ENCODE measurements at places on chromosomes 6 and 20. TPM values are rescaled to one million over a fixed set of nuclear protein-coding genes. Genes with fewer than 3 reads are reported as not detected.

MARCKS gene
- 32.6 TPM for total RNA-seq

DLL1 gene
- total RNA-seq, result 19.0 TPM

GRCh38 chr20:18272451-18272850, 15.9 kb upstream of the ZNF133 start:
- DNase-seq, result no peak

GRCh38 chr20:1119128-1119505, 715 bp downstream of the PSMF1 start:
- no peak for DNase-seq

GRCh38 chr6:155022721-155023120, 27.6 kb downstream of the TIAM2 start:
- DNase-seq, result no peak

GRCh38 chr6:43163899-43164298, 7.2 kb upstream of the SRF start:
- no peak for DNase-seq

DNA sequence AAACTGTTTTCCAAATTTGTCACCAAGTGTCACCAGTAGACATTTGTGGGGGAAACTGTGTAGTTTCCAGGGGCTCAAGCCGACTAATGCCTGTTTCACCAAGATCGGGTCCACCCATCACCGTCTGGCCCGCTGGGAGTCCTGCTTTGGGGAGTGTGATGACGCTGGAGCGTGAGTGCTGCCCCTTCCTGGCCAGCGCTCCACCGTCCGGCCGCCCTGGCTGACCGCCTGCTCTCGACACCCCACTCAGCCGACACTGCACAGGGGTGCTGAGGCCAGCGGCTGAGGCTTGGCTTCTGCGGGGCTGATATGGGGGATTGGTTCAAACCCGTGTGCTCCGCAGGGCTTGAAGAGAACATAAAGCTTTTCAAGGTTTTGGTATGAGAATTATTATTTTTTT, 160.1 kb downstream of the SMOC2 start:
- DNase-seq, result no peak

- no peak for DNase-seq
Observed at GRCh38 chr6:4751823-4752464, 24.3 kb upstream of the CDYL start.

TPBG gene
- total RNA-seq, result 9.8 TPM

DNA sequence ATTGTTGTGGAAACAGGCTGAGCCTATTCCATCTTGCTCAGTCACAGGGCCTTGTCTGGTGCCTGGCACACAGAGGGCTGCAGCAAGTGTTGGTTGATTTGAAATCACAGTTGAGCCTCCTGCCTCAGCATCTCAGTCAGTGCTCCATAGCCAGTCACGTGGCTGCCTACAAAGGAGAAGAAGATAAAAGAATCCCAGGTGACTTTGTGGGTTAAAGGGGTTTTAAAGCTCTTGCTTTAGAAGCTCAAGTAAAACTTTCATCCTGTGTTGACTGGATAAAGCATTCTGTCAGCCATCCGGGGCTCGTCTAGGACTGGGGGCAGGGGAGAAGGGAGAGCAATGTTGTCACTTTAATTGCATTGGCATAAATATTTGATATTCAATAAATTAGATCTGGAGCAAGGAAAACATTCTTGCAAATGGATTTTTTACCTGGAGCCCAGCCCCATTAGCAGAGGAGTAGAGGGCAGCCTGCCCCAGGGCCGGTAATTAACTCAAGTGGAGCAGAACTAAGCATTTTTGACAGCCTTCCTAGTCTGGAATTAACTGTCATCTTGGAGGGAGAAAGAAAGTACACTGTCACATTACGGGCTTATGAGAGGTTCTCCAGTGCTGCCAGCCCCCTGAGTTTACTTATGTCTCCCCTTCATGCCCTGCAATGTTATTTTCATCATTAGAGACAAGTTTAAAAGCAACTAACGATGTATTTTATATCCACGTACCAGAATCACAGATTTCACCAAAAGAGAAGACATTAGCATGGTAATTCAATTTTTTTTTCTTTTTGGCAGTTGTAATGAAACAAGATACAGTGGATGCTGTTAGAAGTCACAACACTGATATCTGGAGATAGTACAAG, 71.7 kb upstream of the GTSF1L start:
- no peak for DNase-seq

- no peak for DNase-seq
Observed at GRCh38 chr6:108650325-108650724, 89.6 kb downstream of the FOXO3 start.

DNA sequence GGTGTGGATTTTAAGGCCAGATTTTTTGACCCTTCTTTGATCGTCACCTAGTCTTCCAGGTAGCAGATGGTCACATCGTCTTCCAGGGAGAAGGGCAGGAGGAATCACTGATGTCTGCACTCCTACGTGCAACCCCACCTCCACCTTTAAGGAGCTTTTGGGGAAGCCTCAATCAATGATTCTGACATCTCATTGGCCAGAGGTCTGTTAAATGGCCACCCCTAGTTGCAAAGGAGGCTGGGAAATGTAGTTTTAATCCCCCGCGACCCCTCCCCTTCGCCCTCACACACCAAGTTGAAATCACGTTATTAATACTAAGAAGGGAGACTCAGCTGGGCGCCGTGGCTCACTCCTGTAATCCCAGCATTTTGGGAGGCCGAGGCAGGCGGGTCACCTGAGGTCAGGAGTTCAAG, 151.4 kb downstream of the BCAS1 start:
- DNase-seq, result no peak

TGM3 gene
- total RNA-seq, result not detected

DNA sequence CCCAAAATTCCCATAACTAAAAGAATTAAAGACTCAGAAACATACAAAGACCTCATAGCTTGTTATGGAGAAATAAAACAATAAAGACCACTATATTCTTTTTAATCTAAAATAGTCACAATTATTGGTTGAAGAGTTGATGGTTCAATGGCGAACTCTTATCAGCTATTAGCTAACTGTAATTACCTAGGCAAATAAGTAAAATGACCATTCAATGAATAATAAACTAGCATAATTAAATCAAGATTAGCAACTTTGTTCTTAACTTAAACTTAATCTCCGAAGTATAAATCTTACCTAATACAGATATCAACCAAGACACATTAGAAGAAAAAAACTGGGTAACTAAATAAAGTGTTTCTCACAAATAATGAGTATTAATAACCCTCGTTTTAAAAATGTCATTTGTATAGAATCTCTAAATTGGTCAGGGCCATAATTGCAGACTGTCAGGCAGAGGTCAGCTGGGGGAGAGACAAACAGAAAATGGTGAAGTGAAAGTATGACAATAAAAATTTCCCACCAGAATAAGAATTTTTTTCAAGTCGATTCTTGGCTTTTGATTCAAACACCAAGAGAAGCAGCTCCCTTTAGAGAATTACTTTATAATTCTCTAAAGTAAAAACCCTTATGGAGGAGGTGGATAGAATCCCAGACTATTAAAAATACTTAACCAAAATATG, 1.7 kb downstream of the FKBP5 start:
- no peak for DNase-seq

GRCh38 chr6:40516429-40516828, 70.7 kb downstream of the LRFN2 start:
- no peak for DNase-seq

TFAP2D gene
- not detected for total RNA-seq

GRCh38 chr20:24134284-24134683, 145.7 kb upstream of the GGTLC1 start:
- no peak for DNase-seq

DNA sequence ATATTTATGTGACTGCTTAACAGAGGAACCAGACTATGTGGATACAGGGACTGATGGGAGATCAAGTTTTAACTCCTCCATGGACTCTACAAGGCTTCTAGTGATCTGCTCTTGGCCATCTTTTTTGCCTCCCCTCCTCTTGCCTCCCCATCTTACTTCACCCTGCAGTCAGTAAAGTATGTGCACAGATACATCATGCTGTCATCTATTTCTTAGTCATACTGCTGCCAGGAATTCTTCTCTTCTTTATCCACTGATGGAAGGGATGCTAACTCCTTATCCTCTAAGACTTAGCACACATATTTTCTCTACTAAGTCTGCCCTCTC, 27.6 kb upstream of the FAM83C start:
- DNase-seq, result no peak

GRCh38 chr20:16369441-16369840, 203.8 kb downstream of the KIF16B start:
- DNase-seq, result no peak

GABRR1 gene
- not detected for total RNA-seq

- no peak for DNase-seq
Observed at GRCh38 chr6:42390228-42390934, 61.3 kb downstream of the TRERF1 start.

MMP24 gene
- total RNA-seq, result 1.3 TPM

GRCh38 chr6:16698997-16699868, 62.0 kb downstream of the ATXN1 start:
- no peak for DNase-seq

DNA sequence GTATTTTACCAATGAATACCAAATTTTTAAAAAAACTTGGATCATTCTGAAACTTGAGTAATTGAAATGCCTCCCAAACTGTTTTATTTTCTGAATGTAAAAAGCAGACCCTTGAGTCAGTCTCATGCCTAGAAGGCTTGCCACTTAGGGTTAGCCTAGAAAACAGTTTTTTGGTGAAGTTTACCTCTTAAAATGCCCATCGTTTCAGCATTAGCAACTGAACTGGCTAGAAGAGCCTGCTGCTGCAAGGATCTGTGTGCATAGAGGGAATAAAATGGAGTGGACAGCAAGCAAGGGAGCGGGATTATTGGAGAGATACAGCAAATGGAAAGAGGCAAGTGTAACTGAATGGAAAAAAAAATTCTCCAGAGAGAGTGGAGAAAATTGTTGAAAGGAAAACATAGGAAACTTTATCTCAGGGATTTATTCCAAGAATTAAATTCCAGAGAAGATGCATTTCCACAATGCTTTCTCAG, 40.1 kb downstream of the ADGRG6 start:
- no peak for DNase-seq

THBS2 gene
- total RNA-seq, result 74.8 TPM

LTA gene
- total RNA-seq, result not detected

DNA sequence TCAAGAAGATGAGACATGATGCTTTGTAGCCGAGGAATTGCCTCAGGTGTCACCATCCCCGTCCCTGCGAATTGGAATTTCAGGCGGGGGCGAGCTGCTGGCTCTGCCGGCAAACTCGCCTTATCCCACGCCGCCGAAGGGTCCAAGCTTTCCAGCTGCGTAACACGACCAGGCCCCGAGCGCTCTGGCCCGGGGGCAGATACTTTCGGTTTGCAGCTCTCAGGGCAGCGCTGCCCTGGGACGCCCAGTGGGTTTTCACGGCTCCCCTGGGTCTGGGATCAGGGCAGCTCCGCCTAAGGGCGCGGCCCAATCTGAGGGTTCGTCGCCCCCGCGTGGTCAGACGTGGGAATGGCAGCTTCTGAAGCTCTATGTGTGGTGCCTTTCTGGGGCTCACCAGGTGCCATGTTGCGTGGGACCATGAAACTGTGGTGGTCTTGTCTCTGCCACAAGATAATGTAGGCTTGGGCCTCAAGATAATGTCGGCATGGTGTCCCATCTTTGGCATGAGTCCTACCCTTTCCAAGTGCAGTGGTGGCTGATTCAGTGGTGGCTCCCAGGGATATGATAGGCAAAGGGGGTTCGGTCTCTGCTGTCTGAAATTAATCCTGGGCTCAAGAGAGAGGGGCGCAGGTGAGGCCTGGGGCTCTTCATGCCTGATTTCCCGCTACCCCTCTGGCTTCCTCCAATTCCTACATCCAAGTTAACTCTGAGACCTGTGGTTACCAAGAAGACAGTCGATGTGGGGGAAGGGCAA, 21.0 kb downstream of the PIGT start:
- DNase-seq, result peak; percentile 91

VSX1 gene
- not detected for total RNA-seq

DNA sequence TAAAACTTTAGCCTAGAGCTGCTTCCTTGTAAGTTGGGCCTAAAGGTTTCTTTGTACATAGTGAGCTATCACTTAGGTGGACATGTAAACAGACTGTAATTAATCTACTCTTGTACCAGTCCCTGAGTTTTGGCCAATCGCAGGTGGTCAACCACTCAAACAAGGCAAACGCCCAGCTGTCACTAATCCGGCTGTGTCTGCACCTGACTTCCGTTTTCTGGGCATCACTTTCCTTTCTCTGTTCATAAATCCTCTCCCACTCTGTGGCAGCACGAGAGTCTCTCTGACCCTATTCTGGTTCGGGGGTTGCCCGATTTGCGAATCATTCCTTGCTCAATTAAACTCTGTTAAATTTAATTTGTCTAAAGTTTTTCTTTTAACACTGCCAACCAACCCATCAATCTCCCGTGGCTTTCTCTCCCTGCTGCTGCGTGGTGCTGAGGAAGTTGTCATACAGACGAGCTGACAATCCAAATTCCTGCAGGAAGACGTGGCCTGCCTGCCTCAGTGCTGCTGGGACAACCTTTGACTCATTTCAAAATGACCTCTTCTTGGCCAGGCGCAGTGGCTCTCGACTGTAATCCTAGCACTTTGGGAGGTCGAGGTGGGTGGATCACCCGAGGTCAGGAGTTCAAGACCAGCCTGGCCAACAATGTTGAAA, 206.3 kb downstream of the QKI start:
- DNase-seq, result no peak

DCDC2 gene
- total RNA-seq, result 0.05 TPM

DNA sequence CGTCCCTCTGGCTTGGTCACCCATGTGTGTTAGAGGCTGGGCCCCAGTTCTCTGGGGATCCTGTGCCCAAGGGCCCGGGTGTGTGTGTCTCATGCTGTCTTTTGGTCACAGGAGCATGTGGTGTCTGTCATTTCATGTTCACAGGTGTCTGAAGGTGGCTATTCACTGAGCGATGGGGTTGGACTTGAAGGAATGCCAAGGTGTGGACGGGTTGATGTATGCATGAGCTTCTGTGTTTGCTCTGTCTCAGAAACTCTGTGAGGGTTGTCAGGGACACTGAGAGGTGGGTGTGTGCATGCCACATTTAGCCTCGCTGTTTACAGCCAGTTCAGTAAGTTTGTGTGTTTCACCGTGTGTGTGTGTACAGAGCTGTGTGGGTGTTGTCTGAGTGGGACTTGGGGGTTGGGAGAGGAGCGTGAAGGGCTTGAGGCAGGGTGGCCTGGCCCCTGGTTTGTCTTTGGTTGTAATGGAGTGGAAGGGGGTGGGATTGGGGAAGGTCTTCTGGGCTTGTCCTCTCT, 1.2 kb downstream of the DDR1 start:
- DNase-seq, result no peak

CCDC170 gene
- 0.85 TPM for total RNA-seq

DNA sequence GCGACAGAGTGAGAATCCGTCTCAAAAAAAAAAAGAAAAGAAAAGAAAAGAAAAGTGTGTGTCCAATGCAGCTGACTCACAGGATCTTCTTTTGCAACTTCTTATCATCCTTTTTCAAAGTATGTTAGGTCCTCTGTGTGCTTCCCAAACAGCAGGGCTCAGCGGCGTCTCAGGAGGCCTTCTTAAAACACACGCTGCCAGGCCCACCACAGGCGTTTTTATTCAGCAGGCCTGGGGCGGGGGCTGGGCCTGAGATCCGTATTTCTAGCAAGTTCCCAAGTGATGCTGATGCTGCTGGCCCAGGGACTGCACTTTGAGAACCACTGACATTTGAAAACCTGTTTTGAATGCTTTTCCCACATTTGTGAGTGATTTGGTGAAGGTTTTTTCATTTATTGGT, 57.1 kb downstream of the PSMG4 start:
- DNase-seq, result no peak
